T-helper 17 cell (primary cell): ENCODE measurements at places on chromosomes 16 and 17. TPM values are rescaled to one million over a fixed set of nuclear protein-coding genes. Genes with fewer than 3 reads are reported as not detected.

- peak overlapping the region; percentile 79 for H3K4me3 ChIP-seq
- H3K27ac ChIP-seq, result peak overlapping the region; percentile 96
- peaks cover 37% of the 10 kb centered on the region for H3K4me1 ChIP-seq
- DNase-seq, result no peak
Measured at GRCh38 chr16:75616521-75617010, 6.5 kb downstream of the ADAT1 start.

GRCh38 chr16:81945665-81946064 is 65.6 kb downstream of the SDR42E1 start:
- DNase-seq, result no peak
- H3K36me3 ChIP-seq, result no peaks in the 10 kb centered on the region
- H3K27ac ChIP-seq, result no peak overlapping the region
- peaks cover 12% of the 10 kb centered on the region for H3K27me3 ChIP-seq
- H3K4me3 ChIP-seq, result no peak overlapping the region
- peaks cover 2% of the 10 kb centered on the region for H3K4me1 ChIP-seq

DNA sequence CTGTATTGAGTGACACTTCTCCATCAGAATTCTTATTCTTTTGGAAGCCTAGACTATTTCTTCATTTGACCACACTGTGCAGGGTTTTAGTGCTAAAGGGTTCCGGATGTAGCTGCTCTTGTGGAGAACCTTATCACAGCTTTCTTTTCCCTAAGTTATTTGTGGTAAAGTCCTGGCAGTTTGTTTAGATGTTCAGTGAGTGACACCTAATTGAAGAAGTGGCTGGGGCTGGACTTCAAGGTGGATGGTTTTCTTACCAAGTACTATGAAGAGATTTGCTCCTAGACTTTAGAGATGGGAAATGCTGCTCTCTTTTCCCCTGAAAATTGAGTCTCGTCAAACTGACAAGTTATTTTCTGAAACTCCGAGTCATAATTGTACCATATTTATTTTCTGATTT is 144.0 kb upstream of the TBX2 start:
- no peaks in the 10 kb centered on the region for H3K27me3 ChIP-seq
- no peaks in the 10 kb centered on the region for H3K36me3 ChIP-seq
- no peak overlapping the region for H3K27ac ChIP-seq
- H3K4me3 ChIP-seq, result no peak overlapping the region
- peaks cover 5% of the 10 kb centered on the region for H3K4me1 ChIP-seq

GRCh38 chr17:7460850-7461660 is 16.2 kb downstream of the CHRNB1 start:
- peaks cover 4% of the 10 kb centered on the region for H3K36me3 ChIP-seq
- DNase-seq, result no peak
- peak overlapping the region; percentile 32 for H3K27ac ChIP-seq
- no peaks in the 10 kb centered on the region for H3K27me3 ChIP-seq

- DNase-seq, result no peak
- H3K27me3 ChIP-seq, result no peaks in the 10 kb centered on the region
- peaks cover 3% of the 10 kb centered on the region for H3K4me1 ChIP-seq
- no peak overlapping the region for H3K27ac ChIP-seq
- no peaks in the 10 kb centered on the region for H3K36me3 ChIP-seq
- H3K4me3 ChIP-seq, result no peak overlapping the region
Measured at GRCh38 chr17:75959051-75959838, 18.4 kb upstream of the FBF1 start.

DNA sequence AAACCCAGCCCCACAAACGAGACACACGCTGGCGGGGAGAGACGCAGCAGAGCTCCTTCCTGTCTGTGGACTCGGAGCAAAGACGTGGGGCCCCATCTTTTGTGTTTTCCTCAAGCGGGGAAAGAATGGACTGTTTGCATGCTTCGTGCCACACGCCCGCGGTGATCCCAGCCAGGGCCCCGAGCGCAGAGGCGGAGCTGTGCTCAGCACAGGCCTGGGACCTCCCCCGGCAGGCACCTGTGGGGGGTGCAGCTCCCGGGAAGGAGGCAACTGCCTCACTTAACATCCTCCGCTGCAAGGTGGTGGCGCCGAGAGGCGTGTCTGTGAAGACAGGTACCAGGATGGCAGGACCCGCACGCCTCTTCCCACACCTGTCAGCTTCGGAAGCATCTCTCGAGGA is 19.1 kb downstream of the TRARG1 start:
- peak overlapping the region; percentile 75 for H3K4me3 ChIP-seq
- H3K27me3 ChIP-seq, result peaks cover 5% of the 10 kb centered on the region
- peak; percentile 16 for DNase-seq
- H3K4me1 ChIP-seq, result peaks cover 25% of the 10 kb centered on the region

The COPRS gene
- 3.5 TPM for total RNA-seq

The KRT34 gene
- not detected for total RNA-seq
